AG08395 (cell line): ENCODE measurements at places on chromosomes 5 and 9.

GRCh38 chr5:124372457-124372856, 374.0 kb downstream of the ZNF608 start:
- DNase-seq = peak; percentile 25

GRCh38 chr5:55691265-55692105, 20.6 kb downstream of the SLC38A9 start:
- DNase-seq = peak; percentile 50

GRCh38 chr5:1801967-1802295, 724 bp downstream of the NDUFS6 start:
- DNase-seq = no peak

GRCh38 chr9:19408316-19408692, 505 bp upstream of the ACER2 start:
- DNase-seq = no peak

GRCh38 chr5:10454591-10455276, 13.1 kb downstream of the ROPN1L start:
- DNase-seq = peak; percentile 79

GRCh38 chr9:36141288-36141687, 4.8 kb downstream of the GLIPR2 start:
- DNase-seq = peak; percentile 47

- no peak for DNase-seq
Measured at GRCh38 chr5:172973931-172974330, 9.6 kb upstream of the ATP6V0E1 start.

DNA sequence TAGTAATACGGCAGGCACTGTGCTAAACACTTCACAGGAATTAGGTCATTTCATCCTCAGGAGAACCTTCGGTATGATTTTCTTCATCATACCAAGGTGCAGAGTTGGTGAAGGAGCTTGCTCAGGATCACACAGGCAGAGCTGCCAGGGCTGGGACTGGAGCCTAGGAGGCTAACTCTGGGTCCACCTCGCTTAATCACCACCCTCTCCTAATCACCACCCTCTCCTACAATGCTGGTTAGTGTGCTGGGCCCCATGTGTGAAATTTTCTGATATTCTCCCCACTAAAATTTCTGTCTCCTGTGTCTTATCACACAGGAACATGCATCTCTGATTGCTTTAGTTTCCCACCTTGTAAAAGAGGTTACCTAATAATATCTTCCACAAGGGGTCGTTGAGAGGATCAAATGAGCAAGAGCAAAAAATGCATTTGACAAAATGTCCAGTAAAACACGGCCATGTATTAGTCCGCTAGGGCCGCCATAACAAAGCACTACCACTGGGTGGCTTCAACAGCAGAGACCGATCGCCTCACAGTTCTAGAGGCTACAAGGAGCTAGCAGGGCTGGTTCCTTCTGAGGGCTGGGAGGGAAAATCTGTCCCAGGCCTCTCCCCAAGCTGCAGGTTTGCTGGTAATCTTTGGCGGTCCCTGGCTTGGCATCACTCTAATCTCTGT, 128.2 kb upstream of the NFIB start:
- DNase-seq = peak; percentile 8

GRCh38 chr5:35608881-35609779, 8.5 kb upstream of the SPEF2 start:
- no peak for DNase-seq

- no peak for DNase-seq
Measured at GRCh38 chr5:177336603-177337494, 14.6 kb downstream of the LMAN2 start.

GRCh38 chr9:128916204-128916603, 4.6 kb upstream of the PHYHD1 start:
- DNase-seq = peak; percentile 41

DNA sequence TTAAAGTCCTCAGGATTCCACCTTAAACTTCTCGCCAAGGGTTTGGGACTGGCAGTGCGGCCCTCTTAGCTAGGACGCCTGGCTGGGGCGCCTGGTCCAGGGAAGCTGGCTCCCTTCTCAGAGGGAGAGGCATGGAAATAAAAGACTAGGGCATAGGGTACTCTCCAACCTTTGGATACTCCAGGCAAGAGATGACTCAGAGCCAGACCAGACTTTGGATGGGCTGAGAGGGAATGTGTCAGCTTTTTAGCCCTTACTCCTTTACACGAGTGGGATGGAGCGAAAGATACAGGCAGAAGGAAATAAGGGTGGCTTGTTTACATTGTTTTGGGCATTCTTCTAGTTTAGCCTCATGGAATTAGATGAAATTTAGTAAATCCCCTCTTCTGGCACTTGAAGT, 48.2 kb downstream of the IL31RA start:
- peak; percentile 56 for DNase-seq

DNA sequence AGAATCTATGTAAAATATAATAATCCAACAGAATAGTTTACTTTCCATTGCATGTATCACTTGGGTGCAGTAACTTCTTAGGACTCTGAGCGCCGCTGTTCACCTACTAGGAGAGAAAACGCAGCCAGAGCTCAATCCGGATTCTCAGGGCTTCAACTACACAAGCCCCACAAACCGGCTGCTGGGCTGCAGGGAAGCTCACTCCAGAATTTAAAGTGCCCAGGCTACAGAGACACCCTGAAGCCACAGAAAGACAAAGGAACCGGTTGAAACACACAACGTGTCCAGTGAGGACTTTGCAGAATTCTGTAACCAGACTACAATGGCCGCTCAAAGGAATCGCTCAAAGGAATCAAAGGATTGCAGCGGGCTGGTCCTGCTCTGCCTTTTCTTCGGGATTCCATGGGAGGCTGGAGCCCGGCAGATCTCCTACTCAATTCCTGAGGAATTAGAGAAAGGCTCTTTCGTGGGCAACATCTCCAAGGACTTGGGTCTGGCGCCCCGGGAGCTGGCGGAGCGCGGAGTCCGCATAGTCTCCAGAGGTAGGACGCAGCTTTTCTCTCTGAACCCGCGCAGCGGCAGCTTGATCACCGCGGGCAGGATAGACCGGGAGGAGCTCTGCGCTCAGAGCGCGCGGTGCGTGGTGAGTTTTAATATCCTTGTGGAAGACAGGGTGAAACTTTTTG, at the start of gene PCDHGA10:
PCDHGA10 (plus strand) TSS at position 134 of the 686 bp plus-strand sequence; CDS start at position 323, 189 bp downstream.
- DNase-seq = peak; percentile 67

GRCh38 chr5:1439388-1440097, 5.7 kb downstream of the SLC6A3 start:
- no peak for DNase-seq

DNA sequence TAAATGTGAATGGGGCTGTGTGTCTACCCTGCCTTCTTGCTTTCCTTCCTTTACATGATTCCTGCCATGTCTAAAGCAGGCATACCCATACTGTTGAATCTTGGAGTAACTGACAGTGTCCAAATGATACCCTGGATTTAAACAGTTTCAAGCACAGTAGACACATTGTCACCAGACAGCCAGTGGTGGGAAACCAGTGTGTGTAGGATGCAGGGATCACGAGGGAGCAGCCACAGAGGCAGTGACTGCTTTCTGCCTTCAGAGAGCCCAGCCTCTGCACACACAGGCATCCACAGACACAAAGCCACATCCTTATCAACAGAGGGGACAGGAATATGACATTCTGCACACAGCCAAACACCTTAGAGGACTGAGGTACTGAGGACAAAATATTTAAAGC, 184.2 kb upstream of the TBCA start:
- DNase-seq = no peak

GRCh38 chr5:62041156-62041756, 264.8 kb upstream of the KIF2A start:
- DNase-seq = no peak

DNA sequence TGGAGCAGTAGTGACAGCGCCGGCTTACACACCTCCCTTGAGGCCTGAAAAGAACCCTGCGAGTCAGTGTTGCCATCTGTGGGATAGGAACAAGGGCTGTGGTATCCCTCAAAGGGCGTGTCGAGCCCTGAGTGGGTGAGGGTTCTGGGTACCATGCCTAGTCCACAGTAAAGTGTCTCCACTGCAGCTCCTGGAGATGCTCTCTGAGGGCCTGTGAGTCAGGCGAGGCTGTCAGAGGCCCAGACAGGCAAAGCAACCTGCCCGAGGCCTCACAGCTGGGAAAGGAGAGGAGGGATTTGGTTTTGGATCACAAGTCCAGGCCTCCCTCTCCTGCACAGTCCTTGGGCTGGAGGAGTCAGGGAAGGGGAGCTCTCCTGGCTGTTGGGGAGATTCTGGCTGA, 6.1 kb downstream of the PRRX2 start:
- DNase-seq = no peak

GRCh38 chr9:95171001-95171400, 146.5 kb downstream of the FANCC start:
- no peak for DNase-seq

- DNase-seq = no peak
Measured at GRCh38 chr5:128857076-128857677, 108.1 kb upstream of the SLC27A6 start.

DNA sequence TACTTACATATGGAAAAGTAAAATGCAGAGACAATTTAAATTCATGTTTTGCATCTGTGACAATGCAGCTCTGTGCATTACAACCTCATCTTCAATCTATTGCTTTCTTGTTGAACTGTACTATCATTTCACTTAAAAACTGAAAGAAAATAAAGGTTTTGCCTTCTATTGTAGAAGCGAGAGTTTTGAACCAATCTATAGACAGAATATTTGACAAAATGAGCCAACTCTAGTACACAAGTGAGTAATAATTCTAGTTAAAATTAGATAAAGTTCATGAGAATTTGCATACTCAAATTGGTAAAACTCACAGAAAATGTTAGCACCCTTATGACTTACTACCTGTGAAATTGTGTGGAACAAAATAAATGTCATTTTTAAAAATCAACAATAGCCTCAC, 123.7 kb downstream of the EDIL3 start:
- DNase-seq = no peak

GRCh38 chr9:12955510-12956163, 180.8 kb downstream of the LURAP1L start:
- no peak for DNase-seq

DNA sequence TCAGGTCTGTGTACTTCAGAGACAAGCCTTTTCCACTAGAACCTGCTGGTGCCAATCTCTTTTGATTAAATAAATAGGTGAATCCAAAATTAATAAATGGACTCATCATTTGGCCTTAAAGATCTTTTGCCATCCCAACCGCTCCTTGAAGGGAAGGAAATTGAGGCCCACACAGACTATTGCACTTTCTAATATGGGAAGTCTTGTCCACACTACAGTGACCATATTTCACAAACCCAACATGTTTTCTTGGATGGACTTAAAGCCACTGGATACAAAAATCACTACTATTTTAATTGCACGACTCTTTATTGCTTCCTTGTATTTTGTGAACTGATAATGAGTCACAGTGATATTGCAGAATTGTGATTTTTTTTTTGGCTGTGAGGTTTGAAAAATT, 135.0 kb downstream of the DIRAS2 start:
- DNase-seq = no peak

- DNase-seq = no peak
Measured at GRCh38 chr9:108844391-108844790, 11.4 kb downstream of the ACTL7B start.

DNA sequence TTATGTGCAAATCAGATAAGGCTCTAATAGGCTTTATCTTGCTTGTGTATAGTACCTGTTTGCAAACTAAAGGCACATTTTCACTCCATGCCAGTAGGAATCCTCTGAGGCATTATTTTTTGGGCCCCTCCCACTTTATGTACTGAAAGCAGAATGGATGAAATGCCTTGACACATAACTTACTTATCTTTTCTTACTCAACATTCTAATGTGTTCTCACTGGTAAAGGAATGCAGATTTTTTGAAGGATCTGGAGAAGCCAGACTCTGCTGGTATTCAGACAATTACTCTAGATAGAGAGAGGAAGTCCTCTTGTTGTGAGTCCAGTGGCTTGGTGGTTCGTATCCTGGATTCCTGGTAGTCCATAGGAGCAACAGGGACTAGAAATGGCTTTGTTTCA, 336.7 kb downstream of the CCDC171 start:
- peak; percentile 20 for DNase-seq

DNA sequence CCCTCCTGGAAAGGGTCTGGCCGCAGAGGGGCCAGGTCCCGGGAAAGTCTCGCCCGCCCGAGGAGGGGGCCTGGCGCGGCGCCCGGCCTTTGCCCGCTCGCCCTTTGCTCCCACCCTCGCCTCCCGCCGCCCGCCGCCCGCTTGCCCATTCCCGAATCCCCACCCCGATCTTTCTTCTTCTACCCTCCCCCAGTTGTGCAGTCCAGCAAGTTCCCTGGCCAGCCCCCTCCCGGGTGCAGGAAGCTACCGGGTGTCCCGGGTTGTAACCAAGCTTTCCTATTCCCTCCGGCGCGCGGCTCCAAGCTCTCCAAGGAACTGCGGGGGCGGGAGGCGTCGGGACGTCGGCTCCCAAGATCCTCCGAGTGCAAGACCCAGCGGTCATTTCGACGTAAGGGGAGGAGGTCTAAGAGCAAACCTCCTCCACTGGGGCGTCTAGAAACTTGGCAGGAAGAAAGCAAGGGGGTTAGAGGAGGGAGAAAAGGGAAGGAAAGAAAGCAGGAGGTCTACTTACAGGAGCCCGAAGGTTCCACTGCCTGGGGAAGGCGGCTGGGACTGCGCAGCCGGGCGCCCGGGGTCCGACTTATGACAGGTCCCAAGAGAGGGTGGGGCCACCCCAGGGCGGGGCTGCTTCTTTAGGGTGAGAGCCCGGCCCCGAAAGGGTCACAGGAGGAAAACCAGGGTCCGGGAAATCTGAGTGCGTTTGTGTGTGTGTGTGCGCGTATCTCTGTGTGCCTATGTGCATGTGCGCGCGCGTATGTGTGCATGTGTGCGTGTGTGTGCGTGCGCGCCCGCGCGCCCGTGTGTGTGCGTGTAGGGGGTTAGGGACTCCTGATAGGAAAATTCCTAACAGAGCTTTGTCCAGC, at the start of gene PTGR1:
PTGR1 (minus strand) TSS at position 556 of the 863 bp plus-strand sequence. CDS start 2,225 bp downstream, outside the sequence.
- DNase-seq = peak; percentile 89

- DNase-seq = peak; percentile 69
Measured at GRCh38 chr9:92151691-92152393, 36.6 kb upstream of the SPTLC1 start.

- DNase-seq = no peak
Measured at GRCh38 chr9:115437418-115437817, 319.5 kb upstream of the TNC start.

- peak; percentile 39 for DNase-seq
Measured at GRCh38 chr5:77316871-77317661, 106.6 kb downstream of the PDE8B start.

DNA sequence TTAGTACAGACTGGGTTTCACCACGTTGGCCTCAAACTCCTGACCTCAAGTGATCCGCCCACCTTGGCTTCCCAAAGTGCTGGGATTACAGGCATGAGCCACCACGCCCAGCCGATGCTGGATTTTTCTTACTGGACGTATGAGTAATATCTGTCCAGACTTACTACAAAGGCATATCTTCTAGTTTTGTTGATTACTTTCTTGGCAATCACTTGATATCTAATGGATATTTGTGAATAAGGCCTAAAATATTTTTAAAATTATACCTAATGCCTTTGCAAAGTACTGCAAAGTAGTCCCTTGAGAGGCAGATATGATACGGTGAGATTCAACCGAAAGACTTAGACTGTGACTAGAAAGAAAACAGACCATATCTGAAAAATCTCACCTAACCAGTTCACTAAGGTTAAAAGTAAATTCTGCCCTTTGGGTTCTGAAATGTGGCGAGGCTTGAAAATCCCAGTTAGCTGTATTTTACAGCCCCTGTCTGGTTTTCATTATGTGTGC, 152.1 kb downstream of the GNAQ start:
- no peak for DNase-seq

- DNase-seq = no peak
Measured at GRCh38 chr9:27436234-27436633, 87.9 kb upstream of the IFNK start.

GRCh38 chr5:150394131-150394530, 18.6 kb downstream of the CD74 start:
- DNase-seq = no peak
